ENCODE measurements at places on chromosomes 2 and 18.

DNA sequence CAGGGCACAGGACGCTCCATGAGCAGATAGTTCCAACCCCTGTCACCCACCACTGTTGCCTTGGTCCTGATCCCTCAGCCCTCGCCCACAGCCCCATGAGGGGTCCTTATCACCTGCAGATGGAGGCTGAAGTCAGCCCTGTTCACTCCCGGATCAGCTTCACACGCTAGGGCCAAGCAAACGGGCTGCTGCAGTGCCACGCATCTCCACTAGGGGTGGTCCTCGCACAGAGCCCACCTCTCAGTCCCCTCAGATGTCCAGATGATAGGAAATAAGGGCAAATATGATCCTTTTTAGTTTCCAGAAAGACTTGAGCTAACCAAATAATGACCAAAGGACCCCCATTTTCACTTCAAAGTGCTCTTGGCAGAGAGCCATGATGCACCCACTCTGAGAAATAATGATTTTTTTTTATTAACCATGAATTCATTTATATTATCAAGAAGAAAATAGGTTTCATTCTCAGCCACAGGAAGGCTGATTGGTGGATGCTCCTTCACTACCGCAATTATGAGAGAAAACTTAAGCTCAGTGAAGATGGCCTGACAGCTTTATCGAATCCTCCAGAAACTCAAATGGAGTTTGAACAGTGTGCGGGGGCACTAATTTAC is 71.9 kb upstream of the KLHL29 start:
- DNase-seq, result no peak

GRCh38 chr2:102486941-102487702 is 14.1 kb downstream of the SLC9A4 start:
- DNase-seq, result no peak

- no peak for DNase-seq
Observed at GRCh38 chr2:161839926-161840325, 215.7 kb downstream of the SLC4A10 start.

GRCh38 chr2:201734111-201734510 is 35.7 kb upstream of the MPP4 start:
- no peak for DNase-seq

GRCh38 chr2:168114619-168115018 is 132.8 kb downstream of the STK39 start:
- no peak for DNase-seq

DNA sequence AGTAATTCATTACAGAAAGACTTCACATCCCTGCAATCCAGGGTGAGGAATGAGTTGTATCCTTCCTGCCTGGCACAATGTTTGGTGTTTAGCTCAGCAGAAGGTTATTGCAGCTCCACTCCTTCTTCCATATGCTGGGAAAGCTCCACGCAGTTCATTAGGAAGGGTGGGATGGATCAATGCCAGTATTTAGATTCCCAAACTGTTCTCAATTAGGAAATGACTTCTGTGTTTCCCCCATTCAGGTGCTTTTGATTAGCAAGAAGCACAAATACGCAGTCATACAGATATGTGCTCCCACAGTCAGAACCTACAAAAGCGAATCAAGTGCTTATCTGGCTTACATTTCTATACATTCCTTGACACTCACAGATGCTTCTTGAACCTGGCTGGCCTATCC is 340.6 kb downstream of the NYAP2 start:
- DNase-seq, result no peak

GRCh38 chr2:30736461-30737325 is 70.6 kb downstream of the CAPN13 start:
- no peak for DNase-seq

GRCh38 chr2:147851244-147851930 is 6.6 kb downstream of the ACVR2A start:
- DNase-seq, result no peak

Measured in cerebellar nuclear complex (tissue), 1 donor.